ENCODE measurements at places on chromosomes 6 and 20.

GRCh38 chr6:6803180-6803977 lies 214.9 kb downstream of the LY86 start:
- DNase-seq = no peak

- no peak for DNase-seq
Observed at GRCh38 chr20:24935766-24936525, 13.1 kb upstream of the CST7 start.

DNA sequence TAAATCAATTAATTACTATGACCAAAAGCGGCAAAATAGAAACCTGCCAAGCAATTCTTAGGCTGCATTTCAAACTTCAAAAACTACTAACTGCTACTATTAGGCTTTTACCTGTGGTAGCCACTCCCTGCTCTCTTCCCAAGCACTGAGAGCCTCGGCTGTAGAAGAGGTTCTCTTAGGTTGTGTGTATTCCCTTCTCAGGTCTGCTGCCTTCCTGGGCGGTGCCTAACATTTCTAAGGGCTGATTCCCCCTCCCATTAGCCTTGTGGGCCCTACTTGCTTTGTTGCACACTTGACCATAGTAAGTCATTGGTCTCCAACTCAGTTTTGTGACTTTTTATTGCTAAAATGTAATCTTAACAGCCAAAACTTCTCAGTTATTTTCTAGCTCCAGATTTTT lies 146.1 kb upstream of the C6orf118 start:
- DNase-seq = no peak

- DNase-seq = no peak
Observed at GRCh38 chr6:25535632-25536225, 116.3 kb upstream of the SCGN start.

GRCh38 chr6:89361171-89361570 lies 8.6 kb upstream of the UBE2J1 start:
- DNase-seq = no peak

DNA sequence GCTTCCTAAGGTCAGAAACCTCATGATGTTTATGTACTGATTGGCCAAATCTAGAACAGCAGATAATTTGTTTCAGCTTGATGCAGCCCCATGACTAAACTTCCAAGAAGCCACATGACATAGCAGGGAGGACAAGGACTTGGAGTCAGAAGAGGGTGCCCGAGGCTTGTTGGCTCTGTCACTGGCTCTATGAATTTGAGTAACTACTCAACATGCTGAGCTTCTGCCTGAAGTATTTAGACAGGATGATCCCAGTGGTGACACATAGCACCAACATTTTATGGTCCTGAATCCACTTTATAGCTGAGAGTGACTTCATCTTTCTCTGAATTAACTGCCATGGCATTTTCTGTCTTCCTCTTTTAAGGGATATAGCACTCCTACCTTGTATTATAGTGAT lies 13.5 kb upstream of the TBX18 start:
- no peak for DNase-seq

- DNase-seq = no peak
Observed at GRCh38 chr6:35780719-35781118, at the start of gene CLPSL1. CLPSL1 (plus strand) TSS chr6:35781019; CDS start chr6:35781111, 92 bp downstream.

DNA sequence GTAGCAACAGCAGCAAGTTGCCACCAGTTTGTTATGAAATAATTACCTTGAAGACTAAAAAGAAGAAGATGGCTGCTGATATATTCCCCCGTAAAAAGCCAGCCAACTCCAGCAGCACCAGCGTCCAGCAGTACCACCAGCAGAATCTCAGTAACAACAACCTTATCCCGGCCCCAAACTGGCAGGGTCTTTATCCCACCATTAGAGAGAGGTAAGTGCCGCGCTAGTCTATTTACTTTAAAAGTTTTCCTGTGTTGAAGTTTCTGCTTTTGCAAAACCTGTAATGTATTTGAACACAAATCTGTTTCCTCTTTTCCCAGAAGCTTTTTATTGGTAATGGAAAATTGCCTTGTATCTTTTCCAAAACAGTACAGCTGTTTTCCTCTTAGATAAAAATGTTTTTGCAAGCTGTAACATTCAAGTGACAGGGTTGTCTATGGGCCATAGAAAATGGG lies 725 bp downstream of the BTBD3 start:
- no peak for DNase-seq

DNA sequence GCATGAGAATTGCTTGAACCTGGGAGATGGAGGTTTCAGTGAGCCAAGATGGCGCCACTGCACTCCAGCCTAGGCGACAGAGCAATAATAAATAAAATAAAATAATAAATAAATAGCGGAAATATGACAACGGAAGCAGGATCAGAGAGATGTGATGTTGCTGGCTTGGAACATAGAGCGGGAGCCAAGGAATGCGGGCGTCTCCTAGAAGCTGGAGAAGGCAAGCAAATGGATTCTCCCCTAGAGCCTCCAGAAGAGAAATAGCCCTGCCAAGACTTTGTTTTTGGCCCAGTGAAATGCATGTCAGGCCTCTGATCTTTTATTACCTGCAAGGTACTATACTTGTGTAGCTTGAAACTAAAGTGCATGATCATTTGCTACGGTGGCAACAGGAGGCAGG lies 12.4 kb downstream of the KIAA1755 start:
- no peak for DNase-seq

- DNase-seq = no peak
Observed at GRCh38 chr6:43878823-43879495, 108.9 kb downstream of the VEGFA start.

GRCh38 chr20:48805286-48805685 lies 22.5 kb downstream of the PREX1 start:
- no peak for DNase-seq

GRCh38 chr20:2692036-2692885 lies at the start of gene EBF4:
EBF4 (plus strand) TSS chr20:2692780; CDS start chr20:2693646, 866 bp downstream.
- peak; percentile 20 for DNase-seq

GRCh38 chr6:141532211-141532610 lies 600.5 kb upstream of the GJE1 start:
- DNase-seq = no peak

GRCh38 chr20:49450281-49450721 lies 32.2 kb downstream of the KCNB1 start:
- DNase-seq = no peak

- no peak for DNase-seq
Observed at GRCh38 chr6:152356016-152356415, 281.1 kb downstream of the SYNE1 start.

GRCh38 chr6:159594750-159595117 lies 98.3 kb downstream of the SOD2 start:
- DNase-seq = no peak

GRCh38 chr6:14086701-14087100 lies 30.9 kb upstream of the CD83 start:
- no peak for DNase-seq

GRCh38 chr20:63967330-63968135 lies 2.2 kb downstream of the ZNF512B start:
- DNase-seq = no peak

GRCh38 chr6:122791310-122791679 lies 2.2 kb downstream of the SMPDL3A start:
- DNase-seq = no peak

DNA sequence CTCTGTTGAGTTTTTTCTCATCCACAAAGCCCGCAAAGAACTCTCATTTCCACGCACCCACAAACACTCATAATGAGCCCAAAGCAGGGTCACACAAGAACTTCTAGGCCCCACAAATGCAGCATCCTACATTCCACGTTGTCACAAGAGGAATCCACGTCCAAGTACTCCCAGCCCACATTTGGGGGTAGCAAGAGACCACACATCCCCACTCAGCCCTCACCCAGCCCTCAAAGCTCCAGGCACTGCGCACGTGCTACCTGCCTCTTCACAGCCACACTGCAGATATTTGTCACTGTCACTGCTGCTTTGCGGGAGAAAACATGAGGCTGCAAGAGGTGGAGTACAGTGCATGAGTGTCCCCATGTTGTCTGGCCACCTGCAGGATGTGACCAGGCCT lies 187.6 kb upstream of the CDYL start:
- DNase-seq = no peak

GRCh38 chr20:51511861-51512619 lies 30.5 kb downstream of the NFATC2 start:
- no peak for DNase-seq

- DNase-seq = no peak
Observed at GRCh38 chr20:33249456-33249855, 13.7 kb downstream of the BPIFA1 start.

DNA sequence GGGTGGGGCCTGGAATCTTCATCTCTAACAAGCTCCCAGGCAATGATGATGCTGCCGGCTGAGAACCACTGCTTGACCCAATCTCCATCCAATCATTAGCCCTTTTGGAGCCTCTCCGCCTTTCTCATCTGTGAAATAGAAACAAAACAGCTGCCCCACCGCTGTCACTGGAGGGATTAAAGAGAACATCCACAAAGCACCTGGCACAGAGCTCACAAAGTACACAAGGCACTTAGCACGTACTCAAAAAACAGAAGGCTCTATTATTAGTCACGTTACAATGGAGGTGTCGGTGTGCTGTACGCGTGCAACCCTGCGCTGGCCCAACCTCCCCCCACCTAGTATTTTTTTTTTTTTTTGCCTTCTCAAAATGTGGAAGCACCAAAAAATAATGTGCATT lies 213.5 kb upstream of the ARID1B start:
- no peak for DNase-seq

DNA sequence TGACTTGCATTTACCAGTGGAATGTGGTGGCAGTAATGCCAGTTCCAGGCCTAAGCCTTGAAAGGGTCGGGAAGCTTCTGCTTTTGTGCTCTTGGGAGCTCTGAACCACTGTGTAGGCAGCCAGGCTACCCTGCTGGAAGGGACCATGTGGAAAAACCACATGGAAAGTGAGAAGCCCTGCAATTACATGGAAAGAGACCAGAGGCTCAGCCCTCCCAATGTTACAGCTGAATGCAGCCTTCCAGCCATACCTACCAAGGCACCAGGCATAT lies 14.9 kb upstream of the KCNB1 start:
- no peak for DNase-seq

GRCh38 chr20:11982955-11983470 lies 65.3 kb downstream of the BTBD3 start:
- no peak for DNase-seq

- DNase-seq = no peak
Observed at GRCh38 chr6:170371080-170371479, 64.5 kb downstream of the FAM120B start.

GRCh38 chr6:127404594-127405178 lies 54.5 kb downstream of the KIAA0408 start:
- DNase-seq = no peak

- DNase-seq = peak; percentile 58
Observed at GRCh38 chr6:53725791-53726575, 60.4 kb upstream of the KLHL31 start.

GRCh38 chr6:138979813-138980668 lies 8.0 kb downstream of the REPS1 start:
- no peak for DNase-seq

DNA sequence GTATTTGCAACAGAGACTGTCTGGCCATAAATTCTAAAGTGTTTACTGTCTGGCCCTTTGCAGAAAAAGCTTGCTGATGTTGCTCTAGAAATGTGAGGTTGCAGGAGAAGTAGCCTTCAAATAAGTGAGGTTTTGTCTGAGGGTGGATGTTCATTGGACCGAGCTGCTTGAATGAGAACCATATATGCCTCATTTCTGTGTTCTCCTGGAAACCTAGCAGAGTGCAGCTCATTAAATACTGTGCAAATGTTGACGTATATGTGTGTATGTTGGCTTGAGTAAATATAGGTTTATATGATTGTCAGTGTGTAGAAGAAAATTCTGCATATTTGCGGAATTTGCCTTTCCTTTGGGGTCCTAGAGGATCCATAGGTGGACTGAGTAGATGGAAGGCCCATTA lies 39.0 kb downstream of the CHMP4B start:
- DNase-seq = no peak

DNA sequence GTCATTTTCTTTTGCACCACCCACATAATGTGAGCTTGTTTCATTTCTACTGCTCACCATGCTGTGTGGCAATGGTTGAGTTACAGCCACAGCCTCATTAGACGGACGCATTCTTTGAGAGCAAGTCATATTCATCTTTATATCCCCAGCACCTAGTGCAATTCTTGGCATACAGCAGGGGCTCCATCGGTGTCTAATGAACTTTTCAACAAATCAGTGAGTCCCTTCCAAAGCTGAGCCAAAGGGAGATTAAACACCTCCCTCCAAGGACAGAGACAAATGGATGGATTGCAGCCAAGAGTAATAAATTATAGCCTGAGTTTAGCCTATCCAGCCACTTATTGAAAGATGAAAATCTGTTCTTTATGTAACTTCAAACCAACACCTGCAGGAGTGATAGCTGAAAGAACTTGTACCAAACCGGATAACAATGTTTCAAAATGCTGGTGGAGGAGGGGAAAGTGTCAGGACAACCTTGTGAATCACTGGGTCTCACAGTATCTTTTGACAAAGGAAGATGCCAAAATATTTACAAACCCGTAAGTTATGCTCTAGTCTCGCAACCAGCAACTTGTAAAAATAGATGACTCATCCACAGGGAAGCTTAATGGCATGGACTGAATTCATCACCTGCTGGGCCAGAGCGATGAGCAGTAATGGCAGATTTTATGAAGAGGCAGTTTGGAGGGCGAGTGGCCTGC lies 139.0 kb downstream of the PXDC1 start:
- no peak for DNase-seq

DNA sequence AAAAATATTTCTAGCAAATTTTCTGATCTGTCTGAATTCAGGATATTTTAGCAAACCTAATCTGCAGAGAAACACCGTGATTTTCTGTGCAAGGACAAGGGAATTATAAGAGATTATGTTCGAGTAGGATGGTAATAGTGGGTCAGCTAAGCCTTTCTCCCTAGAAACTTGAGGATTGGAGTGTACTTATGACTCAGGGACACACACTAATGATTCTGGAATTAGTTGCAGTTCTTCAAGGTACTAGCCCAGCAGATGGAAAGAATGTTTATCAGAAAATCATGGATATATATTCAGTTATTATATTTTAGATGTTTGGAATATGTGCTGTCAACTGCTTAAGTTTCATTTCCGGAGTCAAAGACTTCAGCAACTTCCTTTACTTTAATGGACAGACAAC lies 177.1 kb upstream of the MAP3K7 start:
- no peak for DNase-seq

DNA sequence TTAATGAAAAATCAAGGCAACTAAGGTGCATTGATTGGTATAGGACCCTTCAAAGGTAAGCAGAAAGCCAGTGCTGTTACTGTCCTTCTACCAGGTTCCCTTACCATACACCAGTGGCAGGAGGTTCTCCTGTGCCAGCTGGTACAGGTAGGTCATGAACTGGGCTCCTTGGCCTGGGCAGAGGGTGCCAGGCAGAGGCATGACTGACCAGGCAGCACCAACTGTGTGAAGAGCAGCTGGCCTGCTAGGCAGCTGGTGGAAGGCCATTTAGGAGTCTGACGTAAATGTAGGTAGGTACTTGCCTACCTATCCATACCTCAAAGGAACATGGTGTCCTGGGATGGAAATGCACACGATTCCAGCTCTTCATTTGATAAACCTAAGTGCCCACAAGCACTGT lies 23.3 kb downstream of the PCNA start:
- no peak for DNase-seq

DNA sequence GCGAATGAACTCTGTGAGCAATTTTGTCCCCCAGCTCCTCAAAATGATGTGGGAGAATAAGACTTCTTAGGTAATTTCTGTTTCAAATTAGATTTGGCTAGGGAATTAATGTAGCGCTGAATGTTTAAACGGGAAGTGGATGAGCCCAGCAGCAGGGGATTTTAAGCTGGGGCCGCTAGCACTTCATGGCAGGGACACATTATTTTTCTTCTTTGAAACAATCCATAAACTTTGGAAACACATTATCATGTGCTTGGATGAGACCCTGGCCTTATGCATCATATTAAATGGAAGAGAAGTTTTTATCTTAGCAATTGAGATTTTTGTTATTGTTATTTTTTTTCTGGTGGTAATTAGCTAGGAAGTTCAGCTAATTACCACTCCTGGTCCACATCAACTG lies 74.2 kb upstream of the FUCA2 start:
- DNase-seq = no peak

- DNase-seq = peak; percentile 57
Observed at GRCh38 chr6:117265410-117266256, at the start of gene VGLL2. VGLL2 (plus strand) TSS chr6:117265558; CDS start chr6:117265764, 206 bp downstream.

Measured in NCI-H526 treated with DMSO at 0.1 percent for 48 hours (cell line).